ENCODE measurements at places on chromosomes 13 and 19. TPM values are rescaled to one million over a fixed set of nuclear protein-coding genes. Genes with fewer than 3 reads are reported as not detected.

DNA sequence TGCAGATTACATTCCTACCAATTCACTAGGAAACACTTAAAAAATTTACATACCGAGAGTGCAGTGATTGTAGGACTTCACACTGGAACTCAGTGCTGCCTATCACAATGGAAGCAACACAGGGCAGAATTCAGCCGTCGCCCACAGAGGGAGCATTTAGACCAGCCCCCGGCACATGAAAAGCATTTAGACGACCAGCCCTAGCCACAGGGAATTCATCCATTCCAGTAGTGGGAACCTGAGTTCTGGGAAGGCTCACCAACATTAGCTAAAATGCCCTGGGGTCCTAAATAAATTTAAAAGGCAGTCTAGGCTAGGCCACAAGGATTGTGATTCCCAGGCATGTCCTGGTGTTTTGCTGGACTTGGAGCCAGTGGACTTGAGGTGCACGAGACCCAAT is 155.2 kb downstream of the LIG4 start:
- H3K4me3 ChIP-seq: no peak overlapping the region
- H3K27ac ChIP-seq: no peak overlapping the region
- peaks cover 2% of the 10 kb centered on the region for H3K27me3 ChIP-seq
- no peaks in the 10 kb centered on the region for H3K4me1 ChIP-seq

GRCh38 chr19:40827386-40828247 is 22.6 kb downstream of the CYP2A6 start:
- H3K4me3 ChIP-seq: no peak overlapping the region
- no peak for DNase-seq
- H3K27ac ChIP-seq: no peak overlapping the region
- peaks cover 19% of the 10 kb centered on the region for H3K4me1 ChIP-seq
- H3K36me3 ChIP-seq: peaks cover 14% of the 10 kb centered on the region

RHPN2 gene
- 4.0 TPM for total RNA-seq

DNA sequence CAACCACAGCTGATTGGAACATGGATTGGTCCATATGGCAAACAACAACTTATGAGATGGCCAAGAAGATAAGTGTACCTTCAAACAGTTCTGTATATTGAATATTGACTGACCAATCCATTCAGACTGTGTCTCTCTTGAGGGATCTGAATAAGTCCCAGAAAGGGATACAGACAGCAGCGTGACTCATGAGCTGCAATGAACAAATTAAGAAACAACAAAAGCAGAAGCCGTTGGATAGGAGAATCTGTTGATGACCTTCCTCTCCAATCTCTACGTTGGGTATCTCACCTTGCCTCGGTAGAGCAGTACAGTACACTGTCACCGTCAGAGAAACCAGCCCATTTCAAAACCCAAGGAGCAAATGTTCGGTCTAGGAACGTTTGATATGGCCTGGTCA is 21.3 kb downstream of the MBD3L2B start:
- no peak for DNase-seq
- H3K36me3 ChIP-seq: no peaks in the 10 kb centered on the region
- no peaks in the 10 kb centered on the region for H3K27me3 ChIP-seq
- no peak overlapping the region for H3K4me3 ChIP-seq
- no peak overlapping the region for H3K27ac ChIP-seq
- H3K4me1 ChIP-seq: no peaks in the 10 kb centered on the region

- H3K4me3 ChIP-seq: no peak overlapping the region
- H3K4me1 ChIP-seq: no peaks in the 10 kb centered on the region
- no peak overlapping the region for H3K27ac ChIP-seq
Measured at GRCh38 chr13:52968074-52968700, 60.4 kb upstream of the OLFM4 start.

SMIM24 gene
- total RNA-seq: not detected

GRCh38 chr19:34096020-34096915 is 76.0 kb upstream of the LSM14A start:
- peak overlapping the region; percentile 27 for H3K4me3 ChIP-seq
- no peaks in the 10 kb centered on the region for H3K36me3 ChIP-seq
- DNase-seq: no peak
- no peak overlapping the region for H3K27ac ChIP-seq
- peaks cover 8% of the 10 kb centered on the region for H3K4me1 ChIP-seq

DNA sequence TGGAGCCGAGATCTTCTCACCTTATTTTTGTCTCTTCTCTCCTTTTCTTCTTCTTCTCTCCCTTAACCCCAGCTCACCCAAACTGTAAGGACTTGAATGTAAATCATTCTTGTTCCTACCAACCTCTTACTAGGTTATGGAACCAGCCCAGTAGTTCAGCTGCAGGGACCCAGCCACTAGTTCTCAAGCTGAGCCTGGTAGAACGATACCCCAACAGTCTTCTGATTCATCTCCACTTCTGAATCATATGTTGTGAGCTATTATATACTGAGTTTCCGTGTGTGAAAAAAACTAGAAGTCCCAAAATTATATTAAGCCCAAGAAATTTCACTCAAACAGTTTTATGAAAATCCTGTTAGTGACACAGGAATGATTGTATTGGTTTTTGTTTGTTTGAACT is 67.7 kb downstream of the DCT start:
- peaks cover 5% of the 10 kb centered on the region for H3K36me3 ChIP-seq
- no peak overlapping the region for H3K27ac ChIP-seq
- DNase-seq: no peak
- peaks cover 24% of the 10 kb centered on the region for H3K27me3 ChIP-seq
- peaks cover 3% of the 10 kb centered on the region for H3K4me1 ChIP-seq

DNA sequence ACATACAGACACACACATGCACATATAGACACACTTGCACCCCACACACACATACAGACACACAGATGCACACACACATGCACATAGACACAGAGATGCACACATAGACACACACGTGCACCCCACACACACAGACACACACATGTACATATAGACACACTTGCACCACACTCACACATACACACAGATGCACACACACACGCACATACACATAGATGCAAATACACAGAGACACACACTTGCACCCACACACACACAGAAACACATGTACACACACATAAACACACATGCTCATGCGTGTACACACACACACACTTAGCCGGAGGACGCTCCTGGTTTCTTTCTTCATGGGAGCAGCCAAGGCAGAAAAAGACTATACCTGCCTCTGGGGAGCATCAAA is 10.0 kb downstream of the COL4A2 start:
- peak overlapping the region; percentile 1 for H3K27ac ChIP-seq
- no peak overlapping the region for H3K4me3 ChIP-seq
- DNase-seq: no peak
- no peaks in the 10 kb centered on the region for H3K27me3 ChIP-seq
- peaks cover 87% of the 10 kb centered on the region for H3K4me1 ChIP-seq

DNA sequence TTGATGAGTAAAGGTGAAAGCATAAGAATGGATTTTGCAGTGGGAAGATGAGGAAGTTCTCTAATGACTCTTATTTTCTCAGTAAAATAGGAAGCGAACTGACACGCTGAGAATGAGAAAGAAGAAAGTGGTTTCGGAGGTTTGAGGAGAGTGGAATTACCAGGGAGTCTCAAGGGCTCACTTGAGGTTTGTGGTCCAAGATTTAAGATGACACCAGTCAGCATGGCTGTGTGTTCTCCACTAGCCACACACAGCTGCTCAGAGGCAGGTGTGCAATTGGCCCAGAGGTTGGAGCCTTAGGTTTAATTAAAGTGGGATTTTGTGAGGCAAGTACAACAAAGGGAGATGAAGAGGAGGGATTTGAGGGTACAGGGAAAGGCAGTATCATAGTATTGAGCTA is 99.6 kb upstream of the NBEA start:
- H3K4me1 ChIP-seq: no peaks in the 10 kb centered on the region
- H3K27ac ChIP-seq: no peak overlapping the region
- H3K4me3 ChIP-seq: no peak overlapping the region
- H3K36me3 ChIP-seq: no peaks in the 10 kb centered on the region
- H3K27me3 ChIP-seq: peaks cover 11% of the 10 kb centered on the region

DNA sequence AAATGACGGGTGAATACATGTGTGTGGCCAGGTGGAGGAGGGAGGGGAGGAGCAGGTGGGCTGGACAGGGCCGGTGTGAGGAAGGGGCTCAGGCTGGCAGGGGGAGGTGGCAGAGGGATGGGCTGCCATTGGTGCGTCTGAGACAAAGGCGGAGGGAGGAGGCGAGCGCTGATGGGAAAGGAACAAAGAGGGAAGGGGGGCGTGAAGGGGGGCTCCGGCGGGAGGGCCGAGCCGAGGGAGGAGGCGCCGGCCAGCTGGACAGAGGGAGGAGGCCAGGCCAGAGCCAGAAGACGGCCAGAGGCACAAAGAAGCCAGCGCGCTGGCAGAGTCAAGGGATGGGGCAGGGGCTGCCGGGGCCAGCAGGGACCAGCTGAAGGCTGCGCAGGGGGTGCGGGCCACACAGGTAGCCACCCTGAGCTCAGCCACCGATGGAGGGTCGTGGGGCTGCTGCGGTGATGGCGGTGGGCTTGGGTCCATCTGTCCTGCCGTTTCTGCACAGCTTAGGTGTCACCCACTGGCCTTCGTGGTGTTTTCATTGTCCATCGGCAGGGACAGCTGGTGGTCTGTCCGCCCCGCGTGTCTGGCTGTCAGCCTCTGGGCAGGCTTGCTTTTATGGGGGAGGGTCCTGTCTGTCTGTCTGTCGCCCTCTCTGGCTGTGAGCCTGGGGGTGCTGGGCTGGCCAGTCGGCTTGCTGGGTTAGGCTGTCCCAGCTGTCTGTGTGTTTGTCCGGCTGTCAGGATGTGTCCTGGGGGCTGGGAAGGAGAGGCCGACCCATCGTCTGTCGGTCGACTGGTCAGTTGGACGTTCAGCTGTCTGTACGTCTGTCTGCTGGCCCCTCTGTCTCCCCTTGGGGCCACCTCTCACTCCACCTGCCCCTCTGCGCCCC is 2.2 kb downstream of the APC2 start:
- DNase-seq: no peak
- H3K4me1 ChIP-seq: peaks cover 13% of the 10 kb centered on the region
- H3K27me3 ChIP-seq: peaks cover 44% of the 10 kb centered on the region
- no peak overlapping the region for H3K4me3 ChIP-seq
- no peaks in the 10 kb centered on the region for H3K36me3 ChIP-seq

- no peaks in the 10 kb centered on the region for H3K4me1 ChIP-seq
- peaks cover 4% of the 10 kb centered on the region for H3K36me3 ChIP-seq
- no peak overlapping the region for H3K4me3 ChIP-seq
Measured at GRCh38 chr13:48559638-48560320, 26.9 kb upstream of the RCBTB2 start.

GRCh38 chr13:112270951-112271350 is 105.2 kb upstream of the SPACA7 start:
- H3K4me1 ChIP-seq: no peaks in the 10 kb centered on the region
- no peak overlapping the region for H3K27ac ChIP-seq
- H3K36me3 ChIP-seq: no peaks in the 10 kb centered on the region
- H3K27me3 ChIP-seq: no peaks in the 10 kb centered on the region
- no peak overlapping the region for H3K4me3 ChIP-seq
- no peak for DNase-seq

MBD3L2B gene
- not detected for total RNA-seq

GRCh38 chr19:10096615-10096963 is 5.9 kb downstream of the ANGPTL6 start:
- peaks cover 11% of the 10 kb centered on the region for H3K36me3 ChIP-seq
- no peak for DNase-seq
- H3K4me1 ChIP-seq: peaks cover 5% of the 10 kb centered on the region
- peaks cover 4% of the 10 kb centered on the region for H3K27me3 ChIP-seq
- H3K27ac ChIP-seq: no peak overlapping the region
- peak overlapping the region; percentile 40 for H3K4me3 ChIP-seq

- no peak for DNase-seq
- H3K27me3 ChIP-seq: no peaks in the 10 kb centered on the region
- H3K27ac ChIP-seq: no peak overlapping the region
- peaks cover 26% of the 10 kb centered on the region for H3K36me3 ChIP-seq
- no peaks in the 10 kb centered on the region for H3K4me1 ChIP-seq
- no peak overlapping the region for H3K4me3 ChIP-seq
Measured at GRCh38 chr19:12043752-12044422, 8.4 kb upstream of the ZNF433 start.

DNA sequence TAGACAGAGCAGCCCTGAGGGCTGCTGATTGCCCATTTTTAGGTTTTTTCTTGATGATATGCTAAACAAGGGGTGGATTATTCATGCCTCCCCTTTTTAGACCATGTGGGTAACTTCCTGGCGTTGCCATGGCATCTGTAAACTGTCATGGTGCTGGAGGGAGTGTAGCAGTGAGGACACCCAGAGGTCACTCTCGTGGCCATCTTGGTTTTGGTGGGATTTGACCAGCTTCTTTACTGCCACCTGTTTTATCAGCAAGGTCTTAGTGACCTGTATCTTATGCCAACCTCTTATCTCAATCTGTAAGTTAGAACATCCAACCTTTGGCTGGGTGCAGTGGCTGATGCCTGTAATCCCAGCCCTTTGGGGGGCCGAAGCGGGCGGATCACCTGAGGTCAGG is 148.0 kb downstream of the PTPRS start:
- peaks cover 2% of the 10 kb centered on the region for H3K36me3 ChIP-seq
- H3K27me3 ChIP-seq: no peaks in the 10 kb centered on the region
- DNase-seq: no peak
- no peaks in the 10 kb centered on the region for H3K4me1 ChIP-seq

- H3K4me3 ChIP-seq: no peak overlapping the region
- H3K27me3 ChIP-seq: no peaks in the 10 kb centered on the region
- peaks cover 4% of the 10 kb centered on the region for H3K4me1 ChIP-seq
- no peak for DNase-seq
Measured at GRCh38 chr13:26628706-26629105, 71.2 kb downstream of the WASF3 start.

DNA sequence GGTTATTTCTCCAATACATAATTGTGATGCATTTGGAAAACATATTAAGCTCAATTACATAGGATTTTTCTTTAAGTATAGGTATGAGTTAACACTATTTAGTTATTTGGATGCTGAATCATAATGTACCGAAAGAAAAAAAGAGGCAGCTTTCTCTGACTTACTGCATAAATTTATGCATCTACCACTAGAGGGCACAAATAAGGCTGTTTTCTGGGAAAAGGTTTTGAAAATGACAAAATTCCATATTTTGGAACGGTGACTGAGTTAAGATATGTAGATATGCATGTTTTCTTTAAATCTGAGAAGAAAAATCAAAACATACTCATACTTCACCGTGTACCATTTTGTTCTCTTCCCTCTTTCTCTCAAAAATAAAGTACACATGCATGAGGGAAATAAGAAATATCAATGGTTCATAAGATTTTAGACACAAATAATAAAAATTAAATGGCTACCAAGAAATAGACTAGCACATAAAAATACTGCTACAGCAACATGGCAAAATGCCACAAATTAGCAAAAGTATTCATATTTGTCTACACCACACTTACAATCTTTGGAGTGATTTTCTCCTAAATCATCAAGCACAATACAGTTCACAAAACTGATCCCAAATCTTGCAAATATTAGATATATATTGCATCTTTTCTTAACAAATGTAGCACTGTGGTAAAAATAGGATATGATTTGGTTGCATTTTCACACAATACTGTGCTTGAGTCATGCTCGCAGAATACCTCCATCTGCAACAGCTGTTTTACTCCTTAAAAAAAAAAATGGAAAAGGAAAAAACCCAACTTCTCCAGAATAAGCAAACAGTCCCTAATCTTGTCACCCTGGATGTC is 260.0 kb downstream of the FGF14 start:
- H3K36me3 ChIP-seq: no peaks in the 10 kb centered on the region
- peaks cover 33% of the 10 kb centered on the region for H3K27me3 ChIP-seq

Measured in osteocyte (in vitro differentiated cells).